ENCODE measurements at places on chromosomes 2 and 18.

DNA sequence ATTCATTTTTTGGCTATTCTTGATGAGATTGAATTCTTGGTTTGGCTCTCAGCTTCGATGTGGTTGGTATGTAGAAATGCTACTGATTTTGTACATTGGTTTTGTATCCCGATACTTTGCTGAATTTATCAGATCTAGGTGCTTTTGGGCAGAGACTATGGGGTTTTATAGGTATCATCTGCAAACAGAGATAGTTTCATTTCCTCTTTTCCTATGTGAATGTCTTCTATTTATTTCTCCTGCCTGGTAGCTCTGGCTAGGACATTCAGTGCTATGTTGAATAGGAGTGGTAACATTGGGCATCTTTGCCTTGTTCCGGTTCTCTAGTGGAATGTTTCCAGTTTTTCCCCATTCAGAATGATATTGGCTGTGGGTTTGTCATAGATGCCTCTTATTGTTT lies 5.5 kb upstream of the TACR1 start:
- DNase-seq: no peak

GRCh38 chr2:24730481-24730880 lies 62.7 kb downstream of the PTRHD1 start:
- no peak for DNase-seq

GRCh38 chr18:61637905-61638595 lies 254.8 kb downstream of the RNF152 start:
- DNase-seq: no peak

GRCh38 chr2:189287982-189288521 lies 108.5 kb upstream of the COL5A2 start:
- DNase-seq: no peak

- no peak for DNase-seq
These were observed 31.9 kb upstream of the PNO1 start for GRCh38 chr2:68125821-68126220.

DNA sequence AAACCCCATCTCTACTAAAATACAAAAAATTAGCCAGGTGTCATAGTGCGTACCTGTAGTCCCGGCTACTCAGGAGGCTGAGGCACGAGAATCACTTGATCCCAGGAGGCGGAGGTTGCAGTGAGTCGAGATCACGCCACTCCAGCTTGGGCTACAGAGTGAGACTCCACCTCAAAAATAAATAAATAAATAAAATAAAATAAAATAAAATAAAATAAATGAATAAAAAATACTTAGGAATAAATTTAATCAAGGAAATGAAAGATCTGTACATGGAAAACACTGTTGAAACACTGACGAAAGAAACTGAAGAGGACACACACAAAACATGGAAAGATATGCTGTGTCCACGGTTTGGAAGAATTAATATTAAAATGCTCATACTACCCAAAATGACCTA lies 56.5 kb upstream of the ASPRV1 start:
- no peak for DNase-seq

DNA sequence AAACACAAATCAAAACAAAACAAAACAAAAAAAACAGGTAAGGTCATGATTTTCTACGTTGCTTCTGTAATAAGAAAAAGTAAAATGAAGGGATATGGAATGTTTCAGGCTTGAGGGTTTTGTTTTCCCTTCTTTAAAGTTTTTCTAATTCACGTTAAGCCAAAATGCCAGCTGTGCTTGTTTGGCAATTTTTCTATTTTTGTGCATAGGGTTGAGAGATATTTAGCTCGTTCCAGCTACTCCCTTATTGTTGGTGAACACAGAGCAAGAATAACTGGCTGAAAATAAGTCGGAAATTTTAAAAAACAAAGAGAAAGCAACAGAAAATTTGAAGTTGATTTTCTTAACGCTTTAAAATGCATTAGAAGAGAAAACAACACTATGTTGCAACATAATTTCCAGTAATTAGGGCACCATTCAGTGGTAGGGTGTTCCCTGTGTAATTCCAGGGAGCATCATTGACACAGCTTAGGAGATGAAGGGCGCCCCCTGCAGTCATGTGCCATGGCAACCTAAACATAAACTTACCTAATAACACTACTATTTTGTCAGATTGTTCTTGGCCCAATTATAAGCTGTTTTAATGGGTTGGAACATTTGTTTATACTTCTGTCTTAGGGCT lies 99.5 kb downstream of the DTNA start:
- no peak for DNase-seq

Data from cortex of kidney (tissue), 1 donor.